ENCODE measurements at places on chromosomes 7 and 10.

DNA sequence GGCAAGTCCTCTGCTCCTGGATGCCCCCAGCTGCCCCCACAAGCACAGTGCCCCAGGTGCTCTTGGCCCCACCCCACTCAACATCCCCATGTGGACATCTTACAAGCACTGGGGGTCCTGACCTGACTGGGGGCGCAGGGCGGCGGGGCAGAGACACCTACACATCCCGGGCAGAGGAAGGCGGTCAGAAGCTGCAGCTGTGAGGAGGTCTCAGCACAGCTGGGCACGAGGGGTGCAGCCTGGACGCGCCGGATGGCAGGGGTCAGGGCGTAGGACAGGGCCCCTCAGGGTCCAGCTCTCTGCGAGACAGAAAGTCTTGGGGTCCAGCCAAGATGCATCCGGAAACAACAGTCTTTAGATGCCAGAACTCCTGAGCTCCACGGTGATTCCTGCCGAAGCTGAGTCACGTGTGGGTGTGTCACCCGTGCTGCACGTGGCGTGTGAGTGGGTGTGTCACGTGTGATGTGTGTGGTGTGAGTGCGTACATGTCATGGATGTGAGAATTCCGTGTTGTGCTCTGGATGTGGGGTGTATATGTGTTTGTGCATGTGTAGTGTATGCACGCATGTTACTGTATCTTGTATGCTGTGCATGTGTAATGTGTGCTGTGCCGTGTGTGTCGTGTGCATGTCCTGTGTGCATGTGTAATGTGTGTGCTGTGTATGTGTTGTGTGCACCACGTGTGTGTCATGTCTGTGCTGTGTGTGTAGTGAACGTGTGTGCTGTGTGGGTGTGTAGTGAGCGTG lies 5.1 kb downstream of the VENTX start:
- DNase-seq: no peak

DNA sequence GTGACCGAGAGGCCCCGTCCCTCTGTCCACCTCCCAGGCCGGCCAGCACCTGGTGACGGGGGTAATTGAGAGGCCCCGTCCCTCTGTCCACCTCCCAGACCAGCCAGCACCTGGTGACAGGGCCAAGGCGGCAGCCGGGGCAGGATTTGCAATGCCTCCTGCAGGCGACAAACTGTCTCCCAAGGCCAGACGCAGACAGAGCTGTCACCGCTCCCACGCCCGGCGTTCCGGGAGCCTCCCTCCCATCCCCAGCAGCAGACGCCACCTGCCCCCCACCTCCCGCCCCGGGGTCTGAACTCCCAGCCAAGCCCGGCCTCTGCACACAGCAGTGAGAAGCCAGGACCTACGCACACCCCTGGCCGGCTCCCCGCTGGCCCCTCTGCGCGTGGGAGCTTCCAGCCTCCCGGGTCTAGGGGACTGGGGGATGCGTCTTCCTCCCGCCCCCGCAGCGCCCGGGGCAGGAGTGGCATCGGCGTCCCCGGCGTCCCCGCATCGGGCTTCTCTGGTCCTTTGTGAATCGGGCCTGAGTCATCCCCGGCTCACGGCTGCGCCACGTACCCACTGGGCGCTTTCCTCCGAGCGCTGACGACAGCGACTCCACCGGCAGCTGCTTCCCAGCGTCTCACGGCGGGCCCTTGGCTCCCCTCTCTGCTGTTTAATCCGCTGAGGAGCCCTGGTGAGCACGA lies 95.1 kb upstream of the DIP2C start:
- DNase-seq: peak; percentile 81

DNA sequence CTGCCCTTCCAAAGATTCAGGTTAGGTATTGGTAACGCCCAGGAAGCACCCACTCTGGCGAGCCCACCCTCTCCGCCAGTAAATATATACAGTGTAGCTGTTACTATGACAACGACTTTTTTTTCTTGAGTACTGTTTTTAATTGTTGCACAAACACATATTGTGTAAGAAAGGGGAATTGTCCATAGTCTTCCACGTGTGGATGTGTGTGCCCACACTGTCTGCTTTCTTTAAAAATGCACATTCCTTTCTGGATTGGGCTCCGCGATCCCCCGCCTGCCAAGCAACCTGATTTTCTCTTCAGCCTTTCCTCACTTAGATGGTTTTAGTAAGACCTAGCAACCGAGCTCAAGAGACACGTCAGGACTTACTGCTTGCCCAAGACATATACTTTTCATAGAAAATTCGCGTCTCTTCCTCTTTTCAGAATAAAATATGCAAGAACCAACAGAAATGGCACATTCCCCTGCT lies 247.8 kb downstream of the EBF3 start:
- DNase-seq: no peak

- DNase-seq: no peak
Observed at GRCh38 chr10:115727129-115727528, 545.9 kb downstream of the GFRA1 start.

DNA sequence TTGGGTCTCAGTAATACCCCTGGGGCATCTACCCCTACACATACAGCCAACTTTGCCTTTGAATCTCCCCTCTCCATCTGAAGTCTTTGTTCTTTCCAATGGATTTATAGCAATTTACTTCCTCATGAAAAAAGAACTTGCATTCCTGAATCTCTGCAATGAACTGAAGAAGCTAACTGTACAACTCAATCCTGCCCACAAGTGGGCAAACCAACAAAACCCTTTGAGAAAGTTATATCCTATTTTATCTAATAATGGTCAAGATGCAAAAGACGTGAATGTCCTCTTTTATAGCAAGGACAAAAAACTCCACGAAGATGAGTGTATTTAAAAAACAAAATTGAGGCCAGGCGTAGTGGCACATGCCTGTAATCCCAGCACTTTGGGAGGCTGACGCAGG lies 991.3 kb downstream of the LRMDA start:
- no peak for DNase-seq

- no peak for DNase-seq
Observed at GRCh38 chr10:116155191-116155590, 117.8 kb downstream of the GFRA1 start.

- DNase-seq: no peak
Observed at GRCh38 chr7:134799377-134799776, 19.9 kb downstream of the CALD1 start.

DNA sequence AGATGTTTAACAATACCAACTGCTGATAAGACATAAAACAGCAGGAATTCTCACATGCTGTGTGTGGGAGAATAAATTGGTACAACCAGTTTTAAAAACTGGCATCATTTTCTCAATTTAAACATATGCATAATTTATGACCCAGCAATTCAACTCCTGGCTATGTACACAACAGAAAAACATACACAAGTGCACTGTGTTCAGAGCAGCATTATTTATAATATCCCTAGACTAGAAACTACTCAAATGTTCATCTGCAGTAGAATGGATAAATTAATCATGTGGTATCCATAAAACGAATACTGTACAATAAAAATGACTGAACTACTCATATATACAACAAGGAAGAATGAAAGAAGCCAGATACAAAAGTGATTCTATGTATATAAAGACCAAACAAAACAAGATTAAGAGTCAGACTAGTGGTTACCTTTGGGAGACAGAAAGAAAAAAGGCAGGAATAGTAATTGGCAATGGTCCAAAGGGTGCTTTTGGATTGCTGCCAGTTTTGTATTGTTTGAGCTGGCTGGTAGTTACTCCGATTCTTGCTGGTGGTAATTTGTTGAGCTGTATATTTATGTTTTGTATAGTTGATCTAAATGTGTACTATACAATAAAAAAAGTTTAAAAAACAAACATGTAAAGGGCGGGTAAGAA lies 306.0 kb downstream of the TFEC start:
- DNase-seq: no peak

DNA sequence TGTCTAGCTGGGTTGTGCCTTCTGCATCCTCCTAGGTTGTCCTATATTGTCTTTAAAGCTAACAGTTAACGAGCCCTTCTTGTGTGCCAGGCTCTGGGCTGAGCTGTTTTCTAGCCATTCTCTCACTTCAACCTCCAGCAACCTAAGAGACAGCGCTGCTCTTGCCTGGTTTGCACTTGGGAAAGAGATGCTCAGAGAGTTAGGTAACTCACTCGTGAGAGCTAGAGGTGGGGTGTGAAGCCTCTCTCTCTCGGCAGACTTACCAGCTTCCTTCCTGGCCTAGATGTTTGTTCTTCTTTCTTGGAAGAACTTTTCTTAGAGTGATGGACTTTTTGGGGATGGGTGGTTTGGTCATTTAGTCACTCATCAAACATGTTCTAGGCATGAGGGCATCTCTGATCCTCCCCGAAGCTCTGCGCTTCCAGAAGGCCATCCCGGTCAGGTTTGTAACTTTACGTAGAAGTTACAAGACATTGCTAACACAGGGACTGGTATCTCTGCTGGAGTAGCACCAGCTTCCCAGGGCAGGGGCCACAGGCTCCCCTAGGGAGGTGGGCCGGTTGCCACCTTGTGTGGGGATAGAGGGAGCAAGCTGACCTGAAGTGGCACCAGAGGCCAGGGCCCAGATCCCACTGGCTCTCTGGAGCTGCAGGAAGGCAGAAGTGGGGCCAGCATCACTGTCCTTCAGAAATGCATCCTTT lies 14.3 kb downstream of the TSPAN15 start:
- DNase-seq: no peak

- DNase-seq: no peak
Observed at GRCh38 chr7:5546626-5547025, 123.0 kb upstream of the TNRC18 start.

DNA sequence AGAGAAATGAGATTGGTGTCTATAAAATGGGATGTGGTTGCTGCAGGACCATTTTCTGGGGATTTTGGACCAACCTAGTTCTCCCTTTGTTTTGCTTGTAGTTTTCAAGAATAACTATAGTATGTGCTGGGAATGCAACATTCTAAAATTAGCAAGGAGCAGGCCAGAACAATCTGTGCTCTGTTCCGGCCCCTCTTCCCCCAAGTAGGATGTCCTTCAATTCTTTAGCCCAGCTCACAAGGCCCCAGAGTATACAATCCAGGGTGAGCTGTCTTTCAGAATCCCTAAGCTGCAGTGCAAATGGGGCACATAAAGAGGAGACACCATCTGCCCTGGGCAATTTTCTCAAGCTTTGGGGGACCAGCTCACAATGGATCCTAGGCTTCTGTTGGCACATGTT lies 809.1 kb downstream of the TNS3 start:
- no peak for DNase-seq

DNA sequence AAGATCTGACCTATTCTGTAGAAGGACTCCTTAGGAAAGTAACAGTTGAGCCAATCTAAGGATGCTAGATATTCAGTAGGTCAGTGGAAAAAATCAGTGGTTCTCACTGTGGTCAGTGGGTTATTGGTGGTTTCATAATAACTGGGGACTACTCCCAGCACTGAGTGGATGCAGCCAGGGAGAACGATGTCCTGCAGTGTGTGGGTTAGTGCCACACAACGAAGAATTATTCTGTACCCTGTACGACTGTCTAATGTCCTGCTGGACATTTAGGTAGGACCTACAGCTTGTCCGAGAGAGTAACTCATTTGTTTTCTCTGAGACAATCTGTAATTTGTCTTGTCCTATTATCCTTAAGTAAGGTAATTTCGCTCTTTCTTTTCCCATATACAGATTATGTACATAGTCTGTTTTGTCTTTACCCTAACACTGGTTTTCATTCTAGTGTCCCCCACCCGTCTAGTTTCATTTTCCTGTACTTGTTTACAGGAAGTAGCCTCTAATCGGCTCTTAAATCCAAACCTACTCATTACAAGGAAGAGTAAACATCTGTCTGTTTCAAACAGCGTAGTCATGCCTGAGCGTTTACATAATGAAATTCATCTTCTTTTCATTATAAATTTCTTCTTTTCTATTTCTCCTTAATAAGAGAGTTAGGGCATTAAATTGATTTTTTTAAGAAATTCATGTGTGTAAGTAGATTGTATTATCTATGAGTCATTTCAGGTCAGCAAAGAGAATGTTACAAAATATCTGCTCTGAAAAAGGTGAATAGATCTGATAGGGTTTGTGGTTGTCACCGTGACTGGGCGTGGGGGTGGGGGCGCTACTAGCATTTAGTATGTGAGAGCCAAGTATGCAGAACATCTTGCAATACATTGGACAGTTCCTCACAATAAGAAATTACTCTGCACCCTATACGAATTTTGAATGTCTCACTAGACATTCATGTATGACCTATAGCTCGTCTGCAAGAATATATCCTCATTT lies 8.3 kb upstream of the ZC3HAV1L start:
- no peak for DNase-seq

DNA sequence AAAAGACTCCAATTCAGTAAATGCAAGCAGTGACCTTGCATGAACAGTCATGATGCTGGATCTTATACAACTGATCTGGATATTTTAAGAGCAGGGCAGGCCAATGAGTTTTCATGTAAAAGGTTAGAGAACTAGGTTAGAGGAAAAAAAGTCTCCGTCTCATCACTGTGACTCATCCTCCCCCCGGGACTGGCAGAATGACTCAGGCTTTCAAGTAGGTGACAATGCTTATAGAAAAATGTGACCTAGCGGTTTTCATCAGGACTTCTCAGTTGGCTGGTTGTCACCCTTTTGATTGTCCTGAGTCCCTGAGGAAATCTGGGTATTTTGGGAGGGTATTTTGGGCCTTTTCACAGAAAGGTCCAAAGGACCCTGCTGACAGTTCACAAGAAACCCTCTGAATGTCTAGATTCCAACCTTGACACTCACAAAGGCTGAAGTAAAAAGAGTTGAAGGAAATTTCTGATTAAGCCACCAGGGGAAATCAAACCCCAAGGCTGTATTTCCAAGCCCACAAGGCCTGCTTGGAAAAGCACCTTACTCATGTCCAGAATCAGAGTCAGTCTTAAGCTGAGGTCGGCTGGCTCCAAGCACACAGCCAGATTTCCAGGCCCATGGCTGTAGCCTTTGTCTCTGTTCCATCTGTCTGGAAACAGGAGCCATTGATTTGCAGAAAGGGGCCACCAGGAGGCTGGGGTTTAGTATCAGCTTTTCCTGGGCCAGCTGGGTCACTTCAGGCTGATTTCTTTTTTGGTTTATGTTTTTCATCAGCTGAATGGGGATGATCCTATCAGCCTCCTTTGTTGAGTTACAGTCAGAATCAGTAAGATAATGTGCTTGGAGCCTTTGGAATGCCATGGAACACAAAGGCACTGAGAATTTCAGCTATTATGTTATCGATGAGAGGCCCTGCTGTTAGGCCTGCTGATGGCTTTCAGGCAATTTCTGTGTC lies 226.4 kb upstream of the HABP2 start:
- DNase-seq: no peak

DNA sequence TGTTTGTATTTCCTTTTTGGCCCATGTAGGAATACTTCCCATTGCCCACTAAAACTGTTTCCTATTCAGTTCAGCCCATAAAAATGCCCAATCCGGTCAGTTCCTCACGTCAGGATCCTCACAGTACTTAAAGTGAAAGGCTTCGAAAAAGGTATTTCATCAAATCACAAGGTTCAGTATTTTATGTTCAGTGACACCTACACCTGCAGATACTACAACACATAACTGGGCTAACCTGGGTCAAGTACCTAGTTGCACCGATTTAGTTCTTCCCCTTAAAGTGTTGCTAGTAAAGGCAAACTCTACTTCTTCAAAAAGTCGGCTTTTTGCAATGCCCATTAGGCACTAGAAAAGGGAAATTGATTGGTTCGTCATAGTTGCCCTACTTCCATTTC lies 1.1 kb downstream of the SNX13 start:
- no peak for DNase-seq
